ENCODE measurements at places on chromosomes 7 and 10.

- DNase-seq, result no peak
These were observed 268.2 kb downstream of the PTEN start for GRCh38 chr10:88131511-88132139.

- DNase-seq, result peak; percentile 83
These were observed 16.0 kb downstream of the DENND2A start for GRCh38 chr7:140624392-140625191.

DNA sequence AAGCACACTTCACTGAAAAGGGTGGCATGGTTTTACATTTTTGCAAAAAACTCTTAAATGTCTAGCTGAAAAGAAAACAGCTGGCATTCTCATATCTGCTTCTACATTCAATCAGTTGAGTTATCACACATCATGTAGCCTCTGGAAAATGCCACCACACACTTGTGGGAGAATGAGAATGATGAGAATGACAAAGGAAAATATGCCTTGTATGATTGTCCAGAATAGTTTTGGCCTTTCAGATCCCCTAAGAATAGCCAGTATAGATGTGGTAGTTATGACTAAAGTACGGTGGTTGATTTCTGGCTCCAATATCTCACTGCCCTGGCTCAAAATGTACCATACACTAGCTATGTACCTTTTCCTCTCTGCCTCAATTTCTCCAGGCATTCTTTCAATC lies 30.2 kb upstream of the FRMD4A start:
- DNase-seq, result no peak

DNA sequence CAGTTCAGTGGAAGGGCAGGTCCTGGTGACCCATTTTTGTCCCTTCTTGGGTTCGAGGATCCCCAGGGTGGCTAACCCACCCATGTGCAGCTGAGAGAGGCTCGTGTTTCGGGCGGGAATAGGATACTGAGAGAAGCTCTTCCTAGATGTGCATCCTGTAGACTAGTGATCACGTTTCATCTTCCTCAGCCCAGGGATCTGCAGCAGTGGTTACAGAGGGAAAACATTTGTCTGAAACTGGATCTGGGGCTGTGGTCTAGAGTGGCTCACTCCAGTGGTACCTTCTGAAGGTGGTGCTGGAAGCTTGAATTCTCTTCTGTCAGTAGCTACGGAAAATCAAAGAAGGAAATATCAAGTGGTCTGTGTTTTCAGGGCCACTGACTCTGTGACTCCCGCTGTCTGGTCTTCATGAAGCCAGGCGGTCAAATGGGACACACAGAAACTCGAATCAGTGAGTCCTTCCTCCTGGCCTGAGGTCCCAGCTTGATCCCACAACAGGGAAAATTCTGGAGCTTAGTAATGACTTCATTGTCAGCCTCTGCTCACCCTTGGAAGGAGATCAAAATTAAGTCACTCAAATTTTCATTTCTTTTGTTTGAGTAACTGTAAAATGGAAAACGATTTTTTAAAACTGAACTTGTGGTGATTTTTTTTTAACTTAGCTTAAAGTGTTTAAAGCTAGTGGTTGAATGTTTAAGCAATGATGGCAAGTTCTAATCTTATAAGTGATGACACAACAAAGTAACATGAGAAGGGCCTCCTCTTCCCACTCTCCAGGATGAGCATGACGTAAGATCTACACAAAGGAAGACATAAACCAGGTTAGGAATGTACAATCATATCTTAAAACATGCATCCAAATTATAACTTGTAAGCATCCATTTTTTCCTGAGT lies 469.3 kb upstream of the KLF6 start:
- DNase-seq, result no peak

- no peak for DNase-seq
These were observed 524.8 kb upstream of the SORCS1 start for GRCh38 chr10:107689323-107689722.

- no peak for DNase-seq
These were observed 275.8 kb upstream of the LYZL1 start for GRCh38 chr10:29012926-29013554.

GRCh38 chr7:80298201-80298600 lies 163.6 kb downstream of the GNAI1 start:
- no peak for DNase-seq

DNA sequence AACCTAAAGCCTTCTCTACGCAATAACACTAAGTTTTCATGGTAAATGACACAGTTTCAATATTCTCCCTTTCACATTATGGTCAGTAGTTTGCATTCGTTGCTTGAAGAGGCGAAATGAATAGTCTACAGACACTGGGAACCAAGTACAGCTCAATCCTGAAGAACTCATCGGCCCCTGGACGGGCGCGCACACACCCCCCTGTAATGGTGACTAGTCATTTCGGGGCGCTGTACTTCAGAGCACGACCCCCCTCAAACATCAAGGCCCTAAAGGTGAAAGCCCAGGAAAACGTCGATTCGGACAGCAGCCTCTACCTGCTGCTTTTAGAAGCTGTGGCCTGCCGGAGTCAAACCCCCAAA lies 1.0 kb downstream of the NT5C2 start:
- no peak for DNase-seq

GRCh38 chr7:111763221-111763801 lies 201.0 kb upstream of the IMMP2L start:
- peak; percentile 18 for DNase-seq

DNA sequence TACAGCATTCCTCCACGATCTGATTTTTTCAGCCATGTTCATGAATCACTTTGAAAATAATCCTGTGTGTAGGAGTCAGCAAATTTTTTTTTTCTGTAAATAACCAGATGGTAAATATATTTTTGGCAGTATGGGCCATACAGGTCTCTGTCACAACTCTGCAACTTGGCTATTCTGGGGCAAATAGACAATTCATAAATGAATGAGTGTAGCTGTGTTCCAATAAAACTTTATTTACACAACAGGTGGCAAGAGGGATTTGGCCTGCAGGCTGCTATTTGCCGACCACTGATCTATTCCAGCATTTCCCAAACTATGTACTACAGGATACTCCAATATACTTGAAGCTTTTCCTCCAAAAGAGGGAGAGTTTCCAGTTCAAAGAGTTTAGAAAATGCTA lies 78.7 kb upstream of the SVIL start:
- no peak for DNase-seq

GRCh38 chr7:149041350-149041749 lies 13.0 kb upstream of the PDIA4 start:
- no peak for DNase-seq

- no peak for DNase-seq
These were observed 67.0 kb upstream of the CFAP46 start for GRCh38 chr10:133009218-133009950.

DNA sequence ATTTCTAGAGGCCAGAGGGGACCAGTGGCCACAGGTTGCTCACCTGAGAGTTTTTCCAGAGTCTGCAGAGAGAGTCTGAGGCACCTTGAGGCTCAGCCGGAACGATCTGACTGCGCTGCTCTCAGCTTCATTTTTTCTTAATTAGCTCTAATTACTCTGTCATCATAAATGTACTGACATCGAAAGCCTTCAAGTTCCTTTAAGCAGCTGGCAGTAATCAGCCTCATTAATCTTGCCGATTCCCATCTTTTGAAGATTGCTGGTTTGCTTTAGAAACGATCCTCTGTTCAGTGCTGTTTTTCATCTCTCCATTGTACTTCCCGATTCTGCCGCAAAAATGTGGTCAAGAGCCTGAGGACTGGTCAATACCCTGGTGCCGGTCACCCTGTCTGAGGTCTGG lies 454.7 kb downstream of the TYW1 start:
- no peak for DNase-seq
